Stimulated activated CD8-positive, alpha-beta memory T cell treated with anti-CD3 and anti-CD28 coated beads, Interleukin-7, amount 100 ng/mL, for 24 hours (primary cell): ENCODE measurements at places on chromosomes 16 and 17.

DNA sequence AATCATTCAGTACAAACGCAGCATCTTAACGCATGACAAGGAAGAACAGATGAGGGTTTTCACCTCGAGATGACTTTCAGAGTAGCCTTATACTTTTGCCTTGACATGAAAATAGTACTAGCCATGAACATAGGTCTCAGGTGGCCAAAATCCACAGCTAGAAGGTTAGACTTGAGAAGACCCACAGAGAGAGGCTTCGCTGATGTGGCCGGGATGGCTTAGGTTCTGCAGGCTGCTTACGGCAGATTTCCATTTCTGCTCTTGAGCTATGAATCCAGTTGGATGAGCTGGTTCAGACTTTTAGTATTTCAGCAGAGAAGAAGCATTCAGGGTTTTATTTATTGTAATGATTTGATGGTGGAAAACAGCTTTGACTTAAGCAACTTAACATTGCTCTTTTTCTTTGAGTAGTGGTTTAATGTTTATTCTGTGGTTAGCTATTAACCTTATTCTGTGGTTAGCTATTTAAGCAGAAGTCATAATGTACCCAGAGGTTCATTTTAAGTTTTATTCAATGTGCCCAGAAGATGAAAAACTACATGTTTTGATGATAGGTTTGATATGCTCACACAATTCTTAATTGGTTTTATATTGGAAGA, 7.6 kb downstream of the KRT24 start:
- DNase-seq = no peak

DNA sequence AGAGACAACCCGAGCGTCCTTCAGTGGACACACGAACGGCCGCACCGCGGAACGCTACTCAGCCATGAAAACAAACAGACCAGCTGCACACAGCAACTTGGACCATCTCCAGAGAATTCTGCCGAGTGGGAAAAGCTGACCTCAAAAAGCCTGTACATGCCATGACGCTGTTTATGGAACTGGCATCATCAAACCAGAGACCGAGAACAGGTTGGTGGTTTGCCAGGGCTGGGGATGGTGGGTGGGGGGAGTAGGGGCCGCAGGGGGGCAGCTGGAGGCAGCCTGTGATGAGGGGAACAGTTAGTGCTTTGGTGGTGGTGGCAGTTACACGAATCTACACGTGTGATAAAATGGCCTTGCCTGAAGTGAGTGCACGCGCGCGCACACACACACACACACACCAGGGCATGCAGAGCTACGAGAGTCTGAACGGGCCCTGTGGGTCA, 169.8 kb downstream of the LAT start:
- DNase-seq = no peak

DNA sequence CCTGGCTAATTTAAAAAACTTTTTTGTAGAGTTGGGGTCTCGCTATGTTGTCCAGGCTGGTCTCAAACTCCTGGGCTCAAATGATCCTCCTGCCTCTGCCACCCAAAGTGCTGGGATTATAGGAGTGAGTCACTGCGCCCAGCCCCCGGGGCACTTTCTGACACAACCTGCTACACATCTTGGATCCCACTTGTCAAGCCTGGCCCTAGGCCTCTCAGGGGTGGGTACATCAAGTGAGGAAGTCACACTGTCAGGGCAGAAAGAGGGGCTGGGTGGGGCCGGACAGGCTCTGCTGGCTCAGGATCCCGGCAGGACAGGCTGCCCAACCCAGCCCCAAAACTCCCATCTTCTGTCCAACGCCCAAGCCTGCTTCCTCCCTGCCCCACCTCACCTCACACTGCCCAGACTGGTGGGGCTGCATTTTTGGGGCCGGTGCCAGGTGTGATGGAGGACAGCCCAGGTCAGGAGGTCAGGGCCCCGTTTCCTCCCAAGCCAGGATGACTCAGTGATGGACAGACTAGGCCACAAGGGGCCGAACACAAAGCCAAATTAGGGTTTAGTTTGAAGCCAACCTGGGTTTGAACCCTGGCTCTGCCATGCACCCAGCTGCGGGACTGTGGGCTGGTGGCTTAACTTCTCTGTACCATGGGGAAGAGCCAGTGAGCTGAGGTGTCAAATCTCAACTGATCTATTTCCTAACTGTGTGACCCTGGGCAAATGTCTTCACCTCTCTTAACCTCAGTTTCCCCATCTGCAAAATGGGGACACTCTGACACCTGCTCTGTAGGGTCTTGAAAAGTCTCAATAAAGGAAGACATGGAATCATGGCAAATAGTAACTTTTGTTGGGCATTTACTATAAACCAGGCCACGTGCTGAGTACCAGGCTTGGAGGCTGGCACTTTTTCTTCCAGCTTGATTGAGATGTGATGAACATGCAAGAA, 8.9 kb upstream of the PPL start:
- DNase-seq = no peak

DNA sequence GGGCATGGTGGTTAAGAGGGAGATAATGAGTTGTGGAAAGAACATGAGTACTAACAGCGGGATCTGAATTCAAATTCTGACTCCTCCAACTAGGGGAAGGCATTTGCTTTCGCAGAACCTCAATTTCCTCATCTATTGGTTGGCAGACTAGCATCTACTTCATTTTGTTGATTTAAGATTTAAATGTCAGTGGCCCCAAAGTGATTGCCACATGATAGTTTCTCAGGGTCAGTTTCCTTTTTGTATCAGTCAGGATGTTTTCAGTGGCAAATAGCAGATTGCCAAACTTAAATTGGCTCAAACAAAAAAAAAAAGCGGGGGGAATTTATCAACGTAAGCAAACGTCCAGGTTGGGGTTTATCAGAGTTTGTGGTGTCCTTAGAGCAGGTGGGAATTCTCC, 25.1 kb upstream of the NOS2 start:
- DNase-seq = no peak

GRCh38 chr17:63488851-63489250, 12.0 kb downstream of the ACE start:
- no peak for DNase-seq

GRCh38 chr17:13253733-13254410, 236.0 kb upstream of the ELAC2 start:
- DNase-seq = no peak

DNA sequence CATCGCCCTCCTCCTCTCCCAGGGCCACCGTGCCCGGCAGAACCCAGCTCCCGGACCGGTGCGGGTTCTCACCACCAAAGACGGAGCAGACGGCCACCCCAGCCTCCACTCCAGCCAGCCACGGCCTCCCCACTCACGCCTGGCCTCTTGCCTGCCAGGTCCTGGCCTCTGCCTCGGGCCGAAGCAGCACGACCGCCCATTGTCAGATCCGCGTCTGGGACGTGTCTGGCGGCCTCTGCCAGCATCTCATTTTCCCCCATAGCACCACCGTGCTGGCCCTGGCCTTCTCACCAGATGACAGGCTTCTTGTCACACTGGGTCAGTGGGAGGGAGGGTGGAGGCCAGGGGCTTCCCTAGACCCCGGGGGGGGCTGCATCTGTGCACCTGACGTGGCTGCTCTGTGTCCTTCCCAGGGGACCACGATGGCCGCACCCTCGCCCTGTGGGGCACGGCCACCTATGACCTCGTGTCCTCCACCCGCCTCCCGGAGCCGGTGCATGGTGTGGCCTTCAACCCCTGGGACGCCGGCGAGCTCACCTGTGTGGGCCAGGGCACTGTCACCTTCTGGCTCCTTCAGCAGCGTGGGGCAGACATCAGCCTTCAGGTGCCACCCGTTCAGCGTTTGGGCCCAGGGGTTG, 6.6 kb upstream of the RHOT2 start:
- DNase-seq = no peak

DNA sequence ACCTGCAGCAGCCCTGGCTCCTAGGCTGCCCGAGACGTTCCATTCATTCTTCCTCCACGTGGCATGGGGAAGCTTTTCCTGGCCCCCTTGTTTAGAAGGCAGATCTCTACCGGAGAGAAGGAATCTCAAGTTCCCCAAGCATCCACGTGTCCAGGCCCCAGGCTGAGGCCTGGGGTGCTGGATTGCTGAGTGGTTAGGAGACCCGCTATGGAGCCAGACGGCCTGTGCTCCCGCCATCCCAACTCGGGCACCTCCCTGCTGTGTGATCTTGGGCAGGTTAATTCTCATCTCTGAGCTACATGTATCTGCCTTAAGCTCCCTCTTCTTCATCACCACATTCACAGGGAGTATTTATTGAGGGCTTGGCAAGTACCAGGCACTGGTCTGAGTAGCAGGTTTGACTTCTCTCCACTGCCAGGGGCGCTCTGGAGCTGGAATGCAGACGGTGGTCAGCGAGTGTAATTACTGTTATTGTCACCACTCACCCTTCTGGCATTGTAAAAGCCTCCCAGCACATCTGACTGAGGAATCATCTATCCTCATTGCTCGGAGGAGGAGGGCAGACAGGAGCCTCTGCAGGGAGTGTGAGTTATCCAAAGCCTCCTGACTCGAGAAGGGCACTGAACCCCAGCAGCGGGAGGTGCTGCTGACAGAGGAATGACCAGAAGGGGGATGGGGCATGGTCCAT, 1.1 kb upstream of the ADGRG1 start:
- no peak for DNase-seq

DNA sequence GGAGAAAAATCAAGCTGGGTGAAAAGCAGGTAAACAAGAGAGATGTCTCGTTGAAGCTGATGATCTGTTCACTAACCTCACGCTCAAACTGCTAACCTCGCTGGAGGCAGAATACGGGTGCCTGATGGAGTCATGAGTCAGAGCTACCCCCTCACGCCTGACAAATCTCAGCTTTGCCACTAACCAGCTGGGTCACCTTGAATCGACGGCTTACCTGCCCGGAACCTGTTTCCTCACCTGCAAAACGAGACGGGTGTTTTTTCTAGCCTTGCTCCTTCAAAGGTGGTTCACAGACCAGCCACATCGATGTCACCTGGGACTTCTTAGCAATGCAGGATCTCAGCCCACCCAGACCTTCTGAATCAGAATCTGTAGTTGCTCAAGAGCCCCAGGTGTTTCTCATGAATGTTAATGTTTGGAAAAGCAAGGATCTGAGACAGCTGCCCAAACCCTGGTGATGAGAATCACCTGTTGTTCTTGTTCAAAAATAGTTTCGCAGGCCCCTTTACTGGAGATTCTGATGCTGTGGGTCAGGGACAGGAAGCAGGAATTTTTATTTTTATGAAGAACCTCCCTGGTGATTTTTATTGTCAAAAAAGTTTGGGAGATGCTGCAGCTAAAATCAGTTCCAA, 56.9 kb downstream of the MARCHF10 start:
- no peak for DNase-seq

GRCh38 chr17:72942579-72942978, 149.9 kb downstream of the SLC39A11 start:
- DNase-seq = no peak
